ENCODE measurements at places on chromosomes 12 and 14.
A peak's percentile ranks its signal among the peaks of the same experiment; 100 is the strongest.

- DNase-seq: no peak
Observed at GRCh38 chr12:23671881-23672280, 277.6 kb downstream of the SOX5 start.

DNA sequence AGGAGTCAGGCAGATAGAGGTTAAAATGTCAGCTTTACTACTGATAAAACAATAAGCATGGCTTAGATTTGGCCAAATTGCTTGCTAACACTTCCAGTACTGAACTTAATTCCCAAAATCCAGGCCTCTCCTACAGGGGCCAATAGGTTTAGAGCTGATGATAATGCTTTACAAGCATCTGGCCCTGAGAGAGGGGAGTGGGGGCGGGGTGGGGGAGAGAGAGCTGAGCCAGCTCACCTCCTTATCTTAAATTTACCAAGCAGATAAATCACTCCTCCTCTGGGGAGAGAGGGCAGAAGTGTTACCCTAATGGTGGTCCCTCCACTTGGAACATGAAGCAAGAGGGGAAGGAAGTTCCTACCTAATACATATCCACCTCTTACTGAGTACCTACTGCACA lies 182.2 kb upstream of the CRY1 start:
- DNase-seq: no peak

DNA sequence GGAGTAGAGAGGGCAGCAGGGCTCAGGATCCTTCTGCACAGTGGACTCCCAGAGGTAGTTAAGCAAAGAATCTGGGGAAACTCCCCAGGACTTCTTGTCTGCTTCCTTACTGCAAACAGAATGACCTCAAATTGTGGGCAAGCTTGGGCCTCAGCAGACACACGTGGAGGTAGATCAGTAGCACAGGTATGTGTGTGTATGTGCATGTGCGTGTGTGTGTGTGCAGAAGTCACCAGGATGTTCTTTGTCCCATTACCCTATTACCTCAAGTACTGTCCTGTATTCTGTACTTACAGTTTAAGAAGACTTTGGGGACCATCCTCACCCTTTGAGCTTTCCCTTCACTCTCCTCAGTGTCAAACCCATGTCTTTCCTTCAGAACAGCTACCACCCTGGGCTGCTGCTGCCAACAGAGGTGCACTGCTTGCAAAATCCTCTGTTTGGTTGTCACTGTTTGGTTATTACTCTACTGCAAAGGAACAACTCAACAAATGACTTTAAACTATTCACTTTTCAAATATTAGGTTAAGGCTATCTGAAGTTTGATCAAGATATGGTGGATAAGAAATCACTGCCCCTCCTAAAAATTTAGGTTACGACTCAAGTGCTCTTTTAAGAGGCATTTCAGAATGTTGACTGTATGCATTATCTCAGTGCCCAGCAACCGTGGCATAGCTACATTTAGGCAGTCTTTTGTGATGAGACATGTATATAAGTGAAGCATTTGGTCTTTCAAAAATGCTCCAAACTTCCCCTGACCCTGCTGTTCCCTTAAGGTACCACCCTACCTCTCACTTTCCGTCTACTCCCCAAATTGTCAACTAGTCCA lies 78.2 kb upstream of the MBIP start:
- no peak for DNase-seq

GRCh38 chr12:1108276-1108675 lies 117.3 kb downstream of the ERC1 start:
- DNase-seq: no peak

DNA sequence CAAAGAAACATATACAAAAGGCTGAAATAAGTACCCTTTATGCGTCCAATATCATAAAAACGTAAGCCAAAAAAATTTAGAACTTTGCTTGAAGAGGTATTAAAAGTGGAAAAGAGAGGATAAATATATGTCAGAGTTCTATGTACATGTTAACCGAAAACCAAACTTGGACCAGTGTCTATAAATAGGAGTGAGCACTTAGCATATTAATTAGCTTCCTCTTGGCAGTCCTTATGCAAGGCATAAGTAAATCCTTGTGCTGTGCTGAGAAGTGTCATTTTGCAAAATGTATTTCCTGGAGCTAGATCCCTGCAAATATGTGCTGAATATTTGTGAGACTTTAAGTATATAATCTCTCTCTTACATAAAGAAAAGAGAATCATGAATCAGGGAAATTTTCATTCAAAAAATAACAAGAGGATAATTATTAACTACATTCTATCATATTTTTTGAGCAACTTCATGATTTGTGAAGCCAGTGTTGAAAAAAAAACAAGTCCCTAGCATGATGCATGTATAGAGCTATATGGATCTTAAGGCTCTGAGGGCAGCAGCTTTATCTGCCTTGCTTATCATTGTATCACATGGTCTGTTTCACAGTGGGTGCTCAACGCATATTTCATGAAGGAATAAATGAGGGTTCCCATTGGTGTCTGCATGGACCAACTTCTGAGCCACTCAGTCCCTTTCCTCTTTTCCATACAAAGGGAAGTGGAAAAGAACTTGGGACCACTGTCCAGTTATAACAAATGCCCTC lies 326.1 kb downstream of the PDZRN4 start:
- no peak for DNase-seq

DNA sequence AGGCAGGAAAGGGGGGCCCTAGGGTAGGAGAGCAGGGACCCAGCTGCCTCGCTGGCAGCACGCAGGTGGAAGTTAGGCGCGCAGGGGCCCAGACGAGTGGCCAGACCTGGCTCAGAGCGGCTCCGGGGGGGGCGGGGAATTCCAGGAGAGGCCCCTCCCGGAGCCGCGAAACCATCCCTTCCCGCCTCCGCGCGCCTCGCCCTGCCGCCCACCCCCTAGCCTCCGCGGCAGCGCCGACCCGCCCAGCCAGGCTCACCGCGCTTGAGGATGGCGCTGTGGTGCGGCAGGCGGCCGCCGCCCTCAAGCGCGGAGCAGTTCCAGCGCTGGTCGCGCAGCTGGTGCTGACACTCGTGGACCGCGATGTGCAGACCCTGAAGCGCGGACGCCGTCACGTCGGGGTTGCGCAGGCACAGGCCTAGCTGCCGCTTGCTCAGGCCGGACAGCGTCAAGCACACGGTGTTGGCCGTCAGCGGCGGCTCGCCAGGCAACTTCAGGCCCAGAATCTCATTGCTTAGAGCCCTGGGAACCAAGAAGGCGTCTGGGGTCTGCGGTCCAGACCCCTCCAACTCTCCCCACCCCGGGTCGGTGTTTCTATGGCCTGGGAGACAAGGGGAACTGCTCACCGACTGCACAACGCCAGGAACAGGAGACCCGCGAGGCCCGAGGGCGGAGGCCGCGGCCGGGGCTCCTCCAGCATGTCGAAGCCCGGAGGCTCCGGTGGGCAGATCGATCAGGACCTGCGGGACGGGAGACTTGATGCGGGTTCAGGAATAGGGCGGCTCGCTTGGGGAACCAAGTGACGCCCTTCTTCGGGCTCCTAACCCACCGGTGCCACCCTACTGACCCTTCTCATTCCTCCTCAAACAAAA lies 1.5 kb downstream of the WNT10B start:
- peak; percentile 23 for DNase-seq

DNA sequence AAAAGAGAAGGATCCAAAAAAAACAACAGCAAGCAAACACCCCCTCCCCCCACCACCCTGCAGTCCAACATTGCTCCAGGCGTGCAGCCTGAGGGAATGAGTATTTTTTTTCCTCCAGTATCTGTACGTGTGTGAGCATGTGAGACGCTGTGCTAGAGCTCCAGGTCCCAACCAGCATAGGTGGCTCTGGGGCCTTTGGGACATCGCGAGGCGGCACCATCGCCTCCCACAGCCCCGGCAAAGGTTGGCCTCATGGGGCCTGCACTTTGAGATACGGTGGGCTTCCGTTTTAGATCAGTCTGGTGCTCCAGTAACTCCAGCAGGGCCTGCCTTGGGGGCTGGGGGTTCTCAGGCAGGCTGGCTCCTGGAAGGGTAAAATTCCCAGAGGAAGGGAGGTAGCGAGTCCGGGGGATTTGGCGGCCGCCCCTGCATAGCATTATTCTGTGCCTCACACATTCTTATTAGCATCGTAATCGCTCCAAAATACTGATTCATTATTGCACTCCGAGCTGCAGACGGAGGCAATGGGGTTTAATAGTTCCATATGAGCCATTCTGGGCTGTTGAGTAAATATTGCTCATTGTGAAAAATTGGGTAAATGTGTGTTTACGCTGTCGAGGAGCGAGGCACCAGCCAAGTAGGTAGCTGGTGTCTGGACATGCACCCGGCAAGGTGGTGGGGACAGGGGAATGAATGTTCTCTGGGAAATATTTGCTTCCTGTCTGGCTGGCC lies 143.1 kb upstream of the MYL2 start:
- DNase-seq: no peak

- DNase-seq: no peak
Observed at GRCh38 chr12:89231686-89232085, 120.6 kb downstream of the DUSP6 start.

DNA sequence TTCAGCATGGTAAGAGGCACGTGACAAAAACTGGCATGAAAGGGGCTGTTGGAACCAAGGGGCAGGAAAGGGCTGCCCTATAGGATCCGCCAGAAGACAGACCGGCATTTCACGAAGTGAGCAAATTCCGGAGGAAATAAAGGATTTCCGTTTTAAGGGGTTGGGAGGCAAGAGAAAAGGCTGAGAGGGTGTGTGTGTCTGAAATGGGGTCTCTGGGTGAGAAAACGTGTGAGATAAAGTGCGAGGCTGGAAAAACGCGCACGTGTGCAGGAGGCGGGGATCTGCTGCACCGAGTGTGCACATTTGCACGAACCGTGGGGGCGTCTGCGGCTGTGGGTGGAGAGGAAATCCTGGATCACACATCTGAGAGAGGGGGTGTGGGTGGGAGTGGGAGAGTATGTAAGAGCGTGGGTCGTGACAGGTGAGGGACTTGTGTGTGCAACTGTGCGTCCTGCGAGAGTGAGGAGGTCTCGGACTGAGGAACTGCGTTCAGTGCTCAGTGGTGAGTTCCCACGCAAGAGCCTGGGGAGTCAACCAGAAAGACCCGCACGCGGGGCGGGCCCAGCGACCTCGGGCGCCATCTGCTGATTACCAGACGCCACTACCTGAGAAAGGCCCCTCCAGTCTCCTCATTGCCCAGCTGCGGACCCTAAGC lies 37.0 kb upstream of the P2RX7 start:
- DNase-seq: peak; percentile 71

- no peak for DNase-seq
Observed at GRCh38 chr12:49138587-49138986, 7.4 kb upstream of the TUBA1B start.

DNA sequence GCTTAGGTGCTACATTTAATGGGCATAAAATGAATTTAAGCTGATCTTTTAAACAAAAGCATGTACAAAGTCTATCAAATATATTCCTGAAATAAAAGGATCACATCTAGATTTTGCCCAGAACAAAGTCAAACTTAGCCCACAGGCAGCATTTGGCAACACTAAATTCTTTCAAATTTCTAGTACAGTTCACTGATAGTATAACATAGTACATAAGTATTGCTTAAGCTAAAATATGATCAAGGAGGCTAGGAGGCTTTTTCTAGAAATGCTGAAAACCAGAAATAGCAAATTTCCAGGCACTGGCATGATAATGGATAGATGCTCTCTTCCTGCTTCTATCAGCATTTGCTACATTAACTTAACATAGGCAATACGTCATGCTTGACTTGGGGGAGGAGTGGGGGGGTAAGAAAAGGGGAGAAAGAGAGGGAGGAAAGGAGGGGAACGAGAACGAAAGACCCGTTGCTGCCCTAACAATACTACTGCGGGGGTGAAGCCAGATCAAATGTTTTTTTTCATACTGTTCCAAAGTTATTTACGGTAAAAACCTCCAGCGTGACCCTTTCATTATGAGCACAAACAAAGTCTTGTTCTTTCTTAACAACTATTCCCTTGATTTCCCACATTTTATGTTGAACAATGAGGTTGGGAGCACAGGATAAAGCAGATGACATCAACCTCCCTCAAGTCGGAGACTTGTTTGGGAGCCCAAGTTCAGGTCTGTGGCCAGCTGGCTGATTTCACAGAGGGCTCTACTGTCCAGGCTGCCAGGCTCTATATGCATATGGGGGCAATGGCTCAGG lies 10.6 kb downstream of the TMED10 start:
- DNase-seq: no peak

GRCh38 chr12:122126713-122127597 lies 47.1 kb downstream of the IL31 start:
- no peak for DNase-seq

DNA sequence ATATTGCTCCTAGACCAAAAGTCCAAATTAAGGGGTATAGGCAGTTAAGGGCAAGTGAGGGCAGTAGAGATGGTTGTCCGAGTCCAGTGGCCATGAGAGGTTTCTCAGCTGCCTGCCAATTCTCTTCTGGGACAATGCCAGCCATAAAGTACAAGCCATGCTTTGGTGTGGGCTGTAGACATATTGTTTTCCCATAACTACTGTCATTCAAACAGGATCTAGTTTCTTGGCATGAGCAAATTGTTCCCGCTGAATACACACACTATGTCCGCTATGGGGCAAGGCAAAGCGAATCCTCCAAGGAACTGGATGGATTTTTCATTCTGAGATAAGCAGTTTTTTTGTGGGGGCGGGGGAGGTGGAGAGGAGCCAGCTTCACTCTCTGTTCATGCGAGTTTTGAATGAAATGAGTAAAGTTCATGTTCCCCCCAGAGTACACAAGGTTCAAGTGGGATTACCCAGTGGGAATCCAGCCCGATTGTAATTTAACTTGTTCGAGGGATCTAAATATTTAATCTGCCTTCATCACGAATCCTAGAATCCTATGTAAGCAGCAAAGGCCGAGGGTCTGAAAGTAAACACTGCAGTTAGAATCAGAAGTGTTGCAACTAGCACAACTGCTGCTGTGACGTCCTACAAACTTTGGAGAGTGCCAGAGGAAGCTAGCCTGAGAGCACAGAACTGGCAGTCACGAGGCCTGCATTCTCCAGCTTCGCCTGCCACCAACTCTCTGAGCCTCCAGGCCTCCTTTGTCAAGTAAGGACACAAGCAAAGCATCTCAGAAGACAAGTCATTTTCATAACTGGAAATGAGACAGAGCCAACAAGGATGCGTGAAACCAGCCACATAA lies 137.0 kb downstream of the CRADD start:
- DNase-seq: no peak

DNA sequence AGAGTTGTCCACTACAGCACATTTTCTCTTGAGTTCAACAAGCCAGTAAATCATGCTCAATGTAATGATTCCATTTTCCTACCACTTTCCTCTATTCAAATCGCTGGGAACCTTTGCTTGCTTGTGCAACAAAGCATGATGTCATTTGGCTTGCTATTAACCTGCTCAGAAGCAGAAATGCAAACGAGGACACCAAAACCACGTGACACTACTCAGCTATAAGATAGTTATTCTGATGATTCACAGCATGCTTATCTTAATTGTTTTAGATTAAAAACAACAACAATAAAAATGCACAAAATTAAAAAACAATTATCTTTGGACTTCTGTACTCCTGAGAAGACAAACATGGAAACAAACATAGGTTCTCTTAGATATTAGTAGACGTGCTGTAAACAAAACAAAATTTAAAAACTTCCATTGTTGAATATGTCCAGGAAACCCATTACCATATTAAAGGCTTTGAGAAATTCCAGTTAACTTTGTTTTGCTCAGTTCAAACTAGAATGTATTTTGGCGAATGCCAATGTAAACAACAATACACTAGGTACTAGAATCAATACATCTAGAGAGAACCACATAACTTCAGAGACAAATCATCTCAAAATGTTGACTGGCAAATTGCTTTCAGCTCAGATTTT lies 77.5 kb upstream of the KRAS start:
- DNase-seq: no peak
